ENCODE measurements at places on chromosomes 7 and 10. TPM values are rescaled to one million over a fixed set of nuclear protein-coding genes. Genes with fewer than 3 reads are reported as not detected.

The FUOM gene
- 6.7 TPM for total RNA-seq

GRCh38 chr10:119750391-119751230 lies 24.8 kb downstream of the INPP5F start:
- peak overlapping the region; percentile 9 for H3K27ac ChIP-seq
- no peaks in the 10 kb centered on the region for H3K36me3 ChIP-seq
- H3K4me1 ChIP-seq, result no peaks in the 10 kb centered on the region
- no peak overlapping the region for H3K4me3 ChIP-seq
- DNase-seq, result peak; percentile 13

GRCh38 chr7:113142385-113143119 lies 24.2 kb upstream of the SMIM30 start:
- H3K36me3 ChIP-seq, result no peaks in the 10 kb centered on the region
- no peaks in the 10 kb centered on the region for H3K4me1 ChIP-seq
- no peak overlapping the region for H3K27ac ChIP-seq
- H3K4me3 ChIP-seq, result no peak overlapping the region
- no peaks in the 10 kb centered on the region for H3K27me3 ChIP-seq

DNA sequence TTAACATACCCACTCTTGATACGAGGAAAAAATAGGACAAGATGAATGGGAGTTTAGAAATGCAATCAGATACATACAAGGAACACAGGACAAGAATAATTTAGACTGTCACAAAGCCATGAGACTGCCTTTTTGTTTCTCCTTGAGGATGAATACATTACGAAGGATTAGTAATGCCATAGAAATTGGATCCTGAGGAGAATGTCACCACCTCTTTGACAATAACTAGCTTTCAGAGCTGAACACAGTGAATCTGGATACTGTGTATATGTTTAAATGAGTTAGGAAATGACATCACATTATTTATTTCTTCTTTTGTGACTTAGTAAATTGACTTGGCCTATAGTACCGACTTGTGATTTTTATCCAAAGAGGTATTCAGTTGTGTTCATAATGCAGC lies 596.3 kb upstream of the CNTNAP2 start:
- no peak overlapping the region for H3K27ac ChIP-seq
- no peak for DNase-seq
- H3K36me3 ChIP-seq, result no peaks in the 10 kb centered on the region

DNA sequence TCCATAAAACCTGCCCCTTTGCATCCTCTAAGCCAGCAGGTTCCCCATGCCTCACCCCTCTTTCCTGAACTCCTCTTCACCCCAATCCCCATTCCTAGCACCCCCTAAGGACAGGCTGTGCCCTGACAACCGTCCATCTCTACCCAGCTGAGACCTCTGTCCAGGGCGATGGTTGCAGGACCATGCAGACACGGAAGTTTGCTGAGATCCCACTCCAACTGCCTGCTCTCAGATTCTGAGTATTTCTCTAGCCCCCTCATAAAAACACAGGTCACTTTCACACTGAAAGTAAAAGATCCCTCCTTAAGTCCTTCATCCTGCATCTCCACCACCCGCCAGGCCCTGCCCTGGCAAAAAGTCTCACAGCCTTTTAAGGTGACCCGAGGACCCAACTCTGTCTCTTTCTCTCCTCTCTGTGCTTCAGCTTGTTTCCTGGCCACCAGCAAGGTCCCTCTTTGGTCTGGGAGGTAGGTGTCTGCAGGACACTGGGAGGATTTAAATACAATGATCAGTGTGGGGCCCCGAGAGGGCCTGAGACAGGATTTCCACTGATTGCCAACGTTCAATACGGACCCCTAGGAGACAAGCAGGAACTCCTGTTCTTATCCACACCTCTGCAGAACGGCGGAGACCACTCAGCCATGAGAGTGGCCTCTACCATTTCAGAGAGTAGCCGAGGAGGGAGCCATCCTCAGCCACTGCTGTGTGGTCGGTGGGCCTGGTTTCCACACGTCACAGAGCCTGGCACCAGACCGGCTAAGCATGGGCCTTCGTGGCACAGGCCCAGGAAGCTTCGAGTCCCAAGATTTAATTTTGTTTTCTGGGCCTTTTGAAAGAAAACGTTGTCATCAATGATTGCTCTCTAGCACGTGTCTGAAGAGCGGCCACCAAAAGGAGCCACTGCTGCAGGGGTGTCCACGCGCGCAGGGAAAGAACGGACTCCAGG lies 27.9 kb downstream of the CALML3 start:
- no peaks in the 10 kb centered on the region for H3K36me3 ChIP-seq
- peak overlapping the region; percentile 82 for H3K27ac ChIP-seq
- H3K27me3 ChIP-seq, result no peaks in the 10 kb centered on the region
- DNase-seq, result no peak
- no peak overlapping the region for H3K4me3 ChIP-seq

GRCh38 chr10:93006435-93007039 lies 54.1 kb upstream of the CYP26C1 start:
- no peaks in the 10 kb centered on the region for H3K4me1 ChIP-seq
- no peak overlapping the region for H3K27ac ChIP-seq
- no peaks in the 10 kb centered on the region for H3K36me3 ChIP-seq
- no peak for DNase-seq
- H3K4me3 ChIP-seq, result no peak overlapping the region

All from esophagus squamous epithelium (tissue), 5 donors.